ENCODE measurements at places on chromosomes 3 and 15. TPM values are rescaled to one million over a fixed set of nuclear protein-coding genes. Genes with fewer than 3 reads are reported as not detected.
A peak's percentile ranks its signal among the peaks of the same experiment; 100 is the strongest.

- no peak for DNase-seq
Measured at GRCh38 chr15:101176625-101177024, 75.2 kb downstream of the CHSY1 start.

The GOLGA8O gene
- 0.39 TPM for total RNA-seq

DNA sequence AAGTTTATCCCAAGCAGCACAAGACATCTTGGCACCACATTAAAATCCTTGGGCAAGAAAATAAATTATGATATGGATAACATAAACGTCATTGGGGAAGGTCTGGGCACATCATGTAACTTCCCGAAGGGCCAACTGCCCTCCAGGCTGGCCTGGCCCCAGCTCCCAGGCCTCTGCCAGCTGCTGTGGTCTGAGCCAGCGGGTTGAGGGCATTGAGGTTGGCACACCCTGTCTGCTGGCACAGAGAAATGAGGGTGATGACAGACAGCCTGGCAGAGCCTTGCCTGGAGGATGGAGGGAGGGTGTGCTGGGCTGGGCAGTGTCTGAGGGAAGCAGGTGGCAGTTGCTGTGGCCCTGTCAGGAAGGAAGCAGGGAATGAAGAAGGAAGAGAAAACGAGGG, 3.3 kb upstream of the RBSN start:
- no peak for DNase-seq

- no peak for DNase-seq
Measured at GRCh38 chr3:171199473-171199829, 172.9 kb upstream of the SLC2A2 start.

- peak; percentile 80 for DNase-seq
Measured at GRCh38 chr15:31487811-31488436, 161.3 kb downstream of the KLF13 start.

The ZIC1 gene
- not detected for total RNA-seq

The CHDH gene
- 3.2 TPM for total RNA-seq

Measured in esophagus muscularis mucosa (tissue), 4 donors.